ENCODE measurements at places on chromosomes 16 and 17. TPM values are rescaled to one million over a fixed set of nuclear protein-coding genes. Genes with fewer than 3 reads are reported as not detected.

ZNF594 gene
- 4.8 TPM for total RNA-seq

SNX11 gene
- 14.0 TPM for total RNA-seq

- DNase-seq, result no peak
These were observed 15.4 kb upstream of the RMI2 start for GRCh38 chr16:11329891-11330290.

DNA sequence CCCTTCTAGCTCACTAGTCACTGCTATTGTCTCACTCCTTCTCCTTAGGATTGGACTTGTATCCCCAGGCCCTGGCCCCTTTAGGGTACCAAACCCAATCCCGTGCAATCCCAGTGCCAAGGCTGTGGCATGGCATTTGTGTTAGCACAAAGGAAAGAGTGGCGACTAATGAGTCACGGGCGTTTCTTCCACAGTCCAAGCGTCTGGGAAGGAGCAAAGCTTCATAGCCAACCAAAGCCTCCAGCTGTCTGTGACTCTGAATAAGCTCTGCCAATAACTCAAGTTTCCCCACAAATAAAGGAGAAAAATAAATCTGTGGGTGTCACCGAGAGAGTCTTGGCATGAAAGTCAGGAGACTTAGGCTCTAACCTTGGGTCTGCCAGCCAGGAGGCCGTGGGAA, 54.6 kb upstream of the COX10 start:
- no peak for DNase-seq

- DNase-seq, result peak; percentile 47
These were observed 454 bp downstream of the CCDC40 start for GRCh38 chr17:80036715-80037477.

- no peak for DNase-seq
These were observed 134.1 kb upstream of the GNAO1 start for GRCh38 chr16:56057151-56057550.

DNA sequence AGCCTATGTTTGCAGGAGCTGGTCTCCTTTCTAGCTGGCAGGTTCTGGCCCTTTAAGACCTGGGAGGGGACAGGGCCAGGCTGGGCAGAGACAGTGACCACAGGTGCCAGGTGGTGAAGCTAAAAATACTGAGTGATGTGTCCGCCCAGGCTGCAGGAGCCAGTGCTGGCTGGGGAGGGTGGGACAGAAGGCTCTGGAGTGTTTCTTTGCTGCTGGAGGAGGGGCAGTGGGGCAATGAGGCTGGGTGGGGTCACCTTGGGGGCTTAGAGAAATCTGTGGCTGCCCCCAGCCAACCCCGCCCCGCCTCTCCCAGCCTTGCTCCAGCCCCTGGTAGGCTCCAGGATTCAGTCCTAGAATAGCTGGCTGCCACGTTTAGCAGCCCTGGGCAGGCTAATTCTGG, 30.4 kb upstream of the SBK1 start:
- no peak for DNase-seq

Data from dermis blood vessel endothelial cell (primary cell).